Spleen (tissue), 13 donors: ENCODE measurements at places on chromosomes 11 and 22. TPM values are rescaled to one million over a fixed set of nuclear protein-coding genes. Genes with fewer than 3 reads are reported as not detected.

The OR5A1 gene
- total RNA-seq: not detected

The CFL1 gene
- total RNA-seq: 1,007 TPM

The SYNGR1 gene
- total RNA-seq: 8.0 TPM

The CENPM gene
- total RNA-seq: 16.3 TPM

The TUBGCP6 gene
- total RNA-seq: 72.8 TPM
